HEK293T (cell line): ENCODE measurements at places on chromosomes 6 and 20.

- no peak for DNase-seq
Measured at GRCh38 chr6:20678831-20679352, 144.6 kb downstream of the CDKAL1 start.

DNA sequence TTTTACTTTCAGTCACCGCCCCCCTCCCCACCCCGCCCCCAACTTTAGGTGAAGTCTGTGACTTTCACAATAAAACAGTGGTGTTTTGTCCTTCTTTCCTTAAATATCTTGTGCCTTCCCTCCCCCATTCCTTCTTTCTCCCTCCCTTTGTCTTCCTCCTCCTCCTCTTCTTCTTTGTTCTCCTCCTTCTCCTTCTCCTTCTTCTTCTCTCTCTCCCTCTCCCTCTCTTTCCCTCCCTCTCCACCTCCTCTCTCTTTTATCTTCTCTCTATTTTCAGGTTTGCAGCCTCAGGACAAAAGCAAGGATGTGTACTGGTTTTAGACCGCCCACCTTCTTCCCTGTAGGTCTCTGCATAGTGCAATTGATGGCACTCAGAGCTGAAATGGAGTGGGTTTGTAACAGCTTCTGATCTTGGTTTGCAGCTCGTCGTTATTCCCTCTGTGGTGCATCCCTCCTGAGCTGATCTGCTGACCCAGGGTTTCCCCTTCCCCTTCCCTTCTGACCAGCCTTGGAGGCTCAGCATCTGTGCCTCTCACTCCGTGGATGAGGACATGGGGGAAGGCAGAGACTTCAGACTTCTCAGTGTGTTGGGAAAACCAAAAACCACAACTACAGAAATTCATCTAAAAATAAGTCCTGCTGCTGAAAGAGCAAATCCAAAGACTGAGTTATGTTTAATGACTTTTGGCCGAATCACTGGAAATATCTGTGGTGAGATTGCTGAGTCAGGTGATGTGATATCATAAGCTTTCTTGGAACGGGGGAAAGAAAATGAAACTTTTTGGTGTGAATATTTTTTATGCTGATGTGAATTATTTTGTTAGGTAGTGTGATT lies 6.9 kb downstream of the VGLL2 start:
- no peak for DNase-seq

DNA sequence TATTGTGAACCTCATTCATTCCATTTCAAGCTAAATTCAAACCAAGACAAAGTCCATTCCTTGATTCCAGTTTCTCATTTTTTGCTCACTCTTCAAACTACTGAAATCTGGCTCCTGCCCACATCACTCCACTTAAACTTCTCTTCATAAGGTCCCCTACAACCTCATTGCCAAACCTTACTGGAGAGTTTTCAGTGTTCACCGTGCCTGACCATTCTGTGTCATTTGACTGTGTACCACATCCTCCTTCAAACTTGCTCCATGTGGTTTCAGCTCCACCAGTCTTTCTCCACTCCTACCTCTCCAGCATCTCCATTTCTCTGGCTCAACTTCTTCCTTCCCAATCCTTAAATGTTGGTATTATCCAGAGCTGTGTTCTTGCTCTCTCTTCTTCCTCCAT lies 38.5 kb upstream of the TAB2 start:
- no peak for DNase-seq

DNA sequence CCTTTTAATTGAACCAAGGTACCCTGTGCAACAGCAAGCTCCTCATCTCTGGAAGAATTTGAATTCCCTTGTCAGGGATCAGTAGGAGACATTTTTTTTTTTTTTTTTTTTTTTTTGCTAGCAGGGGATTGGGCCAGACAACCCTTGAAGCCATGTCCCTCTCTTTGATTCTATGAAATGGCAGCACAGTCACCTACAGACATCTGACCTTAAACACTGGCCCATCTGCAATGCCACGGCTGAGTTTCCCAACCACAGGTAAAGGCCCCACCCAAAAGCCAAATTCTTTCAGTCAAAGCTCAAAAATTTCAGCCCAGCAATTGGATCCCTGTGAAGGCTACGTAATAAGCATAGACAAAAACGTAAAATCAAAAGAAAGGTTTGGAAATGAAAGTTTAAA lies 94.2 kb downstream of the FYN start:
- DNase-seq = no peak

DNA sequence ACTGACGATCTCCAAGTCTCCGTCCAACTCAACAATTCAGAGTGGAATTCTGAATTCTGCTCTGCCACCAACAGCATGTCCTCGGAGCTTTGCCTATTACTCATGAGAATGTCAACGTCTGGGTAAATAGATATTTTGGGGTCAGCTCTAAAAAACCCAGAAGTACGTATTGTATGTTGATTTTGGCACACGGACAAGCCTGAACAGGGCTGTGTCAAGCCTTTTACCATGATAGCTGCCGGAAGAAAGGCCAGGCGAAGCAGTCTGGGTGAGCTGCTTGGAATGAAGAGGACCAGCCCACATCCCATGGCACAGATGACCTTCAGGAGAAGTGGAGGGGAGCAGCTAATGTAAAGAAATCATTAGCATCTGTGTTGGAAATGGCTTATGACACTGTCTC lies 88.0 kb upstream of the JAG1 start:
- no peak for DNase-seq

DNA sequence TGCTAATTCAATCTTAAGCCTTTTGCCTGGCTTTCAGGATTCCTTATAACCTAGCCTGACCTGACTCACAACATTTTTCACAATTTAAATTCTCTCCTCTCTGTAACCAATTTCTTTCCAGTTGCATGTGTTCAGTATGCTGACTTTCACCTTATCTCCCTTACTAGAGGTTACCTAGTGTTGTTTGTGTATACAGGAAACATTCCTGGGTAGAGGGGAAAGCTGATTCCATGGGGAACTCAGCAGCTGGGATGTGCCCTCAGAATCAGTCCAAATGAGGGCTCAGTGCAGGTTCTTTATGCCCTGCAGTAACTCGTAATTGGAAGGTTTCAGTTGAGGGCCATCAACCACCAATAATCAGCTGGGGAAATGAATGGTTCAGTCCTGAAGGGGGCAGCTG lies 18.5 kb downstream of the PKIB start:
- no peak for DNase-seq

GRCh38 chr6:91852252-91852651 lies 1265.4 kb upstream of the MAP3K7 start:
- no peak for DNase-seq

DNA sequence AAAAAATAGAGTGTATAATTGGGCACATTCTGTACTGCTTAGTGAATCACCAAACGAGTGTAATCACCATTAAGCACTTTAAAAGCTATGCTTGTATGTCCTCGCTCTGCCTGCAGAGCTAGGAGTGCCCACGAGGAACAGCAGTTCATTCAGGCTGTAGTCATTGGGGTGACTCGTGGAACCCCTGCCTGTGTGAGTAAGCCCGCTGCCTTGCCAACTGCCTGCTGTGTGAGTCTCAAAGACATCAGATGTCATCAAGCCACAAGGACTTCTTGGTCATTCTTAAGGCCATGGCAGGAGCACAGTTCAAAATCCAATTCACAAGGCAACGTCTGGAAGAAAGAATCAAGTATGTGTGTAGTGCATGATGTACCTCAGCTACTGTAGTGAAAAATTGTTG lies 60.4 kb downstream of the FOXO3 start:
- DNase-seq = no peak

DNA sequence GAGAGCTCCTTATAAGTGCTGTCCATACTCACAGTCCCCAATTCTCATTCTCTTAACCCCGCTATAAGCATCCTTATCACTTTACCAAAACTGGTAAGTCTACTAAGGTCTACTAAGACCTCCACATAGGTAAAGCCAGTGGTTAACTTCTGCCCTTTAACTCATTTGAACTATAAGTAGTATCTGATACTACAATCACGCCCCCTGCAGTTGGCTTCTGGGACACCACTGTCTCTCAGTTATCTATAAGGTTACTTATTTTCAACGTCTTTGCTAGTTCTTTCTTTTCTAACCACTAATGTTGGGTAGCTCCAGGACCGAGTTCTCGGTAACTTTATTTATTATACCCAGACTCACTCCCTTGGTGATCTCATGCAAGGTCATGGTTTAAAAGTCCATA lies 142.6 kb downstream of the ARHGAP18 start:
- DNase-seq = peak; percentile 35

DNA sequence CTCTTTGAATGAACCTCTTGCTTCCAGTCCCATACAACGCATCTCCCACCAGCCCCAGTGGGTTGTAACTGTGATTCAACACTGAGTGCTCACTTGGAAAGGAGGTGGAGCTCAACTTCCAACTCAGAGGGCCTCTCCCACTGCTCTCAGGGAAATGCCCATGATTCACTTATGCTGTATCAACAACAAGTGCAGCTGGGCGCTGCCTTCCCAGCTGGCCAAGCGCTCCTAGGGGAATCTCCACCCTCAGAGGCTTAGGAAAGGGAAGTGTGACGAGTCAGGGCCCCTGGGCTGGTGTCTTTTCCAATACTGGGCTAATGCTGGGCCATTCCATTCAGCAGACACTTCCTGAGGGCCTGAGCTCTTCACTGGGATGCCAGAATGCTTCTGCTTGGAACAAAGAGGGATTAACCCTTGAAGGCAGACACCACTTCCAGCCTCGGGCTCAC lies 8.1 kb upstream of the OCSTAMP start:
- no peak for DNase-seq

DNA sequence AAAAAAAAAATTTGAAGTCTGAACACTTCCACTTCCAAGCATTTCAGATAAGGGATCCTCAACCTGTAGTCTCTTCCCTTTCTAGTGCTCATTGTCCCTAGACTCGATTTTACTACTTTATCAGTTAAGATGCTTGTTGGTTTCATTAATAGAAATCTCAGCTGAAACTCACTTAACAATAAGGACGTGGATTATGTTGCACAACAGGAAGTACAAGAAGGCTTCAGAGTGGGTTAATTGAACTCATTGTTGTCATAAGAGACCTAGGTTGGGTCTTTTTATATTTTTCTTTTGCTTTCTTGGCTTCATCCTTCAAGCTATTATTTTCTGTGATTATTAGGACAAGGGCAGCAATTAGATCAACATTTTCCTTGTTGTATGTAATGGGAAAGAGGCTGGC lies 175.2 kb downstream of the CDKAL1 start:
- DNase-seq = no peak

GRCh38 chr6:156916130-156916801 lies 139.1 kb downstream of the ARID1B start:
- no peak for DNase-seq
